ENCODE measurements at places on chromosomes 4 and X. TPM values are rescaled to one million over a fixed set of nuclear protein-coding genes. Genes with fewer than 3 reads are reported as not detected.
A peak's percentile ranks its signal among the peaks of the same experiment; 100 is the strongest.

PSAPL1 gene
- total RNA-seq = not detected

DNA sequence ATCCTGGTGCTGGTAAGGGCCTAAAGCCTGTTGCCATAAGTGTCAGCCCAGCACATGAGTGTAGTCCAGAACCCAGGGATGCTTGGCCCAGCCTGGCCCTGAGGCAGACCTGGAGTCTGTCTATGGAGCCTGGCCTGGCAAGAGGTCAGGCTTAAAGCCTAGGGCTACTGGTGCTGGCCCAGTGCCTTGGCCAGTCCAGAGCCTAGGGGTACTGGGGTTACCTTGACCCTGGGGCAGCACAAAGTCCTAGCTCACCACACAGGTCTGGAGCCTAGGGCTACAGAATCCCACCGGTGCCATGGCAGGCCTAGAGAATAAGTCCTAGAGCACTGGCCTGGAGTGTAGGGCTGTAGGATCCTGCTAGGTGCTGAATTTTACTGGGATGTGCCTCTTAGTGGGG, 393.8 kb downstream of the MAGEE1 start:
- DNase-seq = no peak

DNA sequence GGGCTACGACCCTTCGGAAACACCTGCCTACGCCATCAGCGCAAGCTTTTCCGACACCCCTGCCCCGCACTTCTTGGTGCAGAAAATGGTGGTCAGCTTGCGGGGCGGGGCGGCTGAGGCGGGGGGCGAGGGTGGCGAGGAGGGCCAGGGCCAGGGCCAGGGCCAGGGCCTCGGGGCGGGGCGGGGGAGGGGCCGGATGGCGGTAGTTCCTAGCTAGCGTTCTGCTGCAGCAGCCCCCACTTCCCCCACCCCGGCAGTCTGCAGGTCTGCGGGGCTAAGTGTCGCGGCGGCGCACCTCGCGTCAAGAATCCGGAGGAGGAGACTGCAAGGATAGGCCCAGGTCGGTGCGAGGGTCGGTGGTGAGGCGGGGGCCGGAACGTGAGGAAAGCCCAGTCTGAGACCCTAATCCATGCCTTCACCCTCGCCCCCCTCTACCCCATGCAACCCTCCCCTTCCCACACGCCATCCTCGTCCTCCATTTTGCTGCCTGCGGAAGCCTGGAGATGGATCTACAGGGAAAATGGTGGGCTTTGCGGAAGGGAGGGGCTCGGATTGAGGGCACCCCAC, 600 bp downstream of the BEX4 start:
- DNase-seq = peak; percentile 21

- DNase-seq = peak; percentile 93
Measured at GRCh38 chr4:76897536-76898384, at the start of gene SOWAHB. SOWAHB (minus strand) TSS chr4:76898144; CDS start chr4:76897849, 295 bp downstream.
